SK-N-SH (cell line): ENCODE measurements at places on chromosomes 12 and 14.

DNA sequence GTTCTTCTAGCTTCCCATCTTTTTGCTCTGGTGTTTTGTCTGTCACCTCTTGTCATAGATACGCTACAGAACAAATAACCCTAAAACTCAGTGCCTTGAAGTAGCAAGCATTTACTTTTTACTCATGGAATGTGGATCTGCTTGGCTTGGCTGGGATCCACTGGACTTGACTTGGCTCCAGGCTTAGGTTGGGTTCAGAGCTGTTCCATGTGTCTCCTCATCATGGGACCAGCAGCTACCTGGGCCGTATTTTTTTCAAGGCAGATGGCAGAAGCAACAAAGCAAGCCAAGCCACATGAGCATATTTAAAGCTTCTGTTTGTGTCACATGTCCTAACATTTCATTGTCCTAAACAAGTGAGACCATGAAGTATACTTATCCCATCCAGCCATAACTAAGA is 48.7 kb upstream of the ATF1 start:
- no peak overlapping the region for H3K4me3 ChIP-seq

GRCh38 chr12:128570191-128571065 is 253.3 kb downstream of the SLC15A4 start:
- no peak overlapping the region for H3K27ac ChIP-seq
- DNase-seq: no peak
- H3K4me3 ChIP-seq: no peak overlapping the region
- no peaks in the 10 kb centered on the region for H3K36me3 ChIP-seq
- H3K4me1 ChIP-seq: no peaks in the 10 kb centered on the region

- H3K36me3 ChIP-seq: peaks cover 49% of the 10 kb centered on the region
- no peaks in the 10 kb centered on the region for H3K27me3 ChIP-seq
- no peaks in the 10 kb centered on the region for H3K4me1 ChIP-seq
- DNase-seq: no peak
- no peak overlapping the region for H3K4me3 ChIP-seq
- H3K27ac ChIP-seq: no peak overlapping the region
Observed at GRCh38 chr14:50156111-50156510, 39.7 kb upstream of the VCPKMT start.

GRCh38 chr12:88362439-88362838 is 217.8 kb downstream of the KITLG start:
- peaks cover 8% of the 10 kb centered on the region for H3K4me1 ChIP-seq
- no peak overlapping the region for H3K4me3 ChIP-seq
- H3K27me3 ChIP-seq: no peaks in the 10 kb centered on the region

DNA sequence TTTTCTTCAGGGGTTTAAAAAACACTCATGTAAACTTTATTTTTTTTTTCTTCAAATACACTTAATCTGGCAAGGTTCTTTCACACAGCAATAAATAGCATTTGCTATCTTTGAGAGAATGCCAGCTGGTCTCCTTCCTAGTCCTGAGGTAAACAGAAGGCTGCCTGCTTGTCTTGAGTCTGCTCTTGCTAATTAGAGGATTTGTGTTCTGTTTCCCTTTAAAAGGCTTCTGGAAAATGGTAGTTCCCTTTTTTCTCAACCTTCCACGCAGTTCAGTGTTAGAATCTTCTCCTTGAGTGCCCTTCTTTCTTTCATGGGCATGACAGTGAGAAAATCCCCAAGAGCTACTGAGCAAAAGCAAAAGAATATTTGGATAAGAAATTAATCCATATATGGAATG is 92.3 kb upstream of the DCN start:
- H3K36me3 ChIP-seq: no peaks in the 10 kb centered on the region
- no peaks in the 10 kb centered on the region for H3K4me1 ChIP-seq
- H3K4me3 ChIP-seq: no peak overlapping the region
- H3K27me3 ChIP-seq: no peaks in the 10 kb centered on the region
- H3K27ac ChIP-seq: no peak overlapping the region; the same call in 1 of the 2 replicates
- DNase-seq: no peak

DNA sequence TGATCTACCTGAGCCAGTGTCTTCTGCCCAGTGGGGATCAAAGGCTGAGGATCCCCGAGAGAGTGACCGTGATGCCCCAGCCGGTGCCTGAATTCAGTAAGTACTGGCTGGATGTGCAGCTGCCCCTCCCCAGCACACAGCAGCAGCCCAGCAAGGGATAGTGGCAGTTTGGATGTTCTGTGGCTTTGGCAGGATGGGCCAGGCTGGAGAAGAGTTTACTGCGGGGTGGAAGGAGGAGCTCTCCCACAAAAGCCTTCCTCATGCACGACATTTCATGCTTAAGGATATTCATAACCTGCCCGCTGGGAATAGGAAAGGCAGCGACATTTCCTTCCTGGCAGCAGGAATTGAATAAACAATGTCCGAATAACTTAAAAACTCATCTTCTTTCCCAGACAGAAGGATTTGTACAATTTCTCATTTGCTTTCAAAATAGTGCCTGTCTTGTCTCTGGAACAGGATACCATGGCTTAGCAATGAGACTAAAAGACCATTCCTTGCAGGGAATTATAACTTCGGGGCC is 135.6 kb upstream of the PRMT8 start:
- no peak overlapping the region for H3K27ac ChIP-seq
- H3K4me1 ChIP-seq: no peaks in the 10 kb centered on the region
- no peaks in the 10 kb centered on the region for H3K36me3 ChIP-seq
- DNase-seq: no peak
- no peak overlapping the region for H3K4me3 ChIP-seq

DNA sequence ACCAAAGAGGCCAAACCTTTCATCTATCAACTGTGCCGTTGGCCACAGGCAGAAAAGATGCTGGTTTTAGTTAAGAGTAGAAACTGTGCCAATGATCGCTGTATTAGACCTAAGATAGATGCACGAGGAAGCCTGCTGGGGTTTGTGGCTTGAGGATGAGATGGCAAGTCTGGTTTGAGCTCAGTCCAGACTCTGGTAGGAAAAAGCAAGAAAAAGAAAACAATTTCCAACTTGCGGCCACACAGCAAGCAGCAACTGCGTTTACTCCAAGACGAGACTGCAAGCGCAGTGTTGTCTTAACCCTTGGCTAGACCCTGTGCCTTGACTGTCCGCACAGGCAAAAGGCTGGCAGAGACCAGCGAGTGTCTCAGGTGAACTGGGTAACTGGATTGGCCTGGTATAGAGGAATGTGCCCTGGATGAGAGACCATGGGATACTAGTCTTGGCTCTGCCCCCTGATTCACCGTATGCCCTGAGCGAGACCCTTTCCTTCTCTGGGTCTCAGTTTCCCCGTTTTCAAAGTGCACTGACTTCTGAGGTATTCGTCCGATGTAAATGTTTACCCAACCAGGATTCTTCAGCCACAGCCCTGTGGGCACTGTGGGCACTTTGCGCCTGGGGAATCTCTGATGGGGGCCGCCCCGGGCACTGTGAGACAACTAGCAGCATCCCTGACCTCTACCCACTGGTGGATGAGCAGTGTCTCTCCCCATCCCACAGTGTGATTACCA is 113.4 kb downstream of the DICER1 start:
- H3K4me1 ChIP-seq: peaks cover 8% of the 10 kb centered on the region; the same call in 1 of the 2 replicates
- H3K27ac ChIP-seq: no peak overlapping the region
- H3K36me3 ChIP-seq: no peaks in the 10 kb centered on the region
- no peak overlapping the region for H3K4me3 ChIP-seq
- DNase-seq: no peak
- no peaks in the 10 kb centered on the region; the same call in 1 of the 2 replicates for H3K27me3 ChIP-seq

DNA sequence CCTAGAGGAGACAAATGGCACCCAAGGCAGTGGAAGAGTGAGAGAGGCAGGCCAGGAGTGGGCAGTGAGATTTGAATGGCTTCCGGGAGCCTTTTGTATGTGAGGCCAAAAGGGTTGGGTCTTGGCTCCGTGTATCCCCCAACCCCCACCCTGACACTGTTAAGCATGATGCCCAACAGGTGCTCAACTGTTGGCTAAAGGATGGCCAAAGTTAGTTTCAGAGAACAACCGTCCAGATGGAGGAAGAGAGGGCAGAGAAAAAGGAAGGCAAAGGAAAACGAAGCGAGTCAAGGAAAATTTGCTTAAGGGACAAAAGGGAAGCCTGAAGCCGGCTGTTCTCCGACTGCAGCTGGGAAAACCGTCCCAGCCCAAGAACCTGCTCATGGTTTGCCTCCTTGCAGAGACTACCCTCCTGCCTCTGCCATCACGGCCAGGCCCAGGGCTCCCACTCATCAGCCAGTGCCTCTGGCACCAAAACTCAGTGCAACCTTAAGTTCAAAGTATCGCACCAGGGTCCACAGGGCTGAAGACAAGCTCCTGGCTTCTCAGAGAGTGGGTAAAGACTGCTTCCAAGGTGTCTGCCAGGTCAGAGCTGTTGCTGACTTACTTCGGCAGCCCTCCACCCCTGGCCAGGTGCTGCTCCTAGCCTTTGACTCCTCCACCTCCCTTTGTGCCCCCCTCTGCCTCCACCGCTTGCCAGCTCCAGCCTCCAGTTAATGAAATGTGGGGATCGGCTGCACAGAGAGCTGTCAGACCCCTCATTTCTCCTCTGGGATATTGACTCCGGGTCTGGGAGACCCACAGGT is 4.2 kb upstream of the C1QL4 start:
- H3K4me3 ChIP-seq: no peak overlapping the region
- DNase-seq: no peak
- H3K27me3 ChIP-seq: peaks cover 5% of the 10 kb centered on the region; the same call in 1 of the 2 replicates
- H3K36me3 ChIP-seq: no peaks in the 10 kb centered on the region

GRCh38 chr12:111992464-111992863 is 20.5 kb downstream of the TMEM116 start:
- H3K27me3 ChIP-seq: no peaks in the 10 kb centered on the region
- no peak overlapping the region for H3K27ac ChIP-seq
- no peak overlapping the region for H3K4me3 ChIP-seq

- H3K27ac ChIP-seq: peak overlapping the region; percentile 79
- H3K27me3 ChIP-seq: no peaks in the 10 kb centered on the region
- no peaks in the 10 kb centered on the region for H3K36me3 ChIP-seq
- H3K4me3 ChIP-seq: peak overlapping the region; percentile 79
Observed at GRCh38 chr12:53324113-53324778, 2.8 kb upstream of the AAAS start.

- H3K4me1 ChIP-seq: no peaks in the 10 kb centered on the region
- H3K27ac ChIP-seq: no peak overlapping the region
- DNase-seq: no peak
- no peaks in the 10 kb centered on the region for H3K27me3 ChIP-seq
Observed at GRCh38 chr12:91224401-91224800, 41.8 kb upstream of the DCN start.

- H3K27ac ChIP-seq: no peak overlapping the region
- no peaks in the 10 kb centered on the region for H3K4me1 ChIP-seq
- no peaks in the 10 kb centered on the region for H3K36me3 ChIP-seq
- DNase-seq: no peak
- H3K4me3 ChIP-seq: no peak overlapping the region
- H3K27me3 ChIP-seq: no peaks in the 10 kb centered on the region
Observed at GRCh38 chr14:96987086-96987474, 189.9 kb downstream of the VRK1 start.

GRCh38 chr12:23536293-23536692 is 413.2 kb downstream of the SOX5 start:
- H3K4me3 ChIP-seq: no peak overlapping the region
- H3K4me1 ChIP-seq: peaks cover 4% of the 10 kb centered on the region
- no peaks in the 10 kb centered on the region for H3K27me3 ChIP-seq
- no peak overlapping the region for H3K27ac ChIP-seq
- no peak for DNase-seq

DNA sequence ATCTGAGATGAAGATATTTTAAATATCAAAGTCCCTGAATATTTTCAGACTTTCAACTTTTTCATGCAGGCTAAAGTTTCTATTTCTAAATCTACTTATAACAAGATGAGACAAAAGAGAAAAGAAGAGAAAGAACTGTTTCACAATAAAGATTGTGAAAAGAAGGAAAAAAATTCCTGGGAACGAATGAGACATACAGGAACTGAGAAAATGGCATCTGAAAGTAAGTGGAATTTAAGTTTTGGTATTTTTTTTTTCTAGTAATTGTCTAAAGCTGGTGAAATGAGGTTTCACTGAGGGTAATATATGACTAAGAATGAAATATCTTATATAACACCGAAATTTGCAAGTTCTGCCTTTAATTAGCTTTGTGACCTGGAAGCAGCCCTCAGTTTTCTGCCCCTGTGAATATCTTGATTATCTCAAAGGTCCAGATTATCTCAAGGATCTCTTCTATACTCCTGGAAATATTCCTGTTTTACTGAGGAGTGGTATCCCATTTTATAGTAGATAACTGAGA is 55.7 kb upstream of the PRPF39 start:
- no peaks in the 10 kb centered on the region for H3K36me3 ChIP-seq
- no peaks in the 10 kb centered on the region for H3K4me1 ChIP-seq
- H3K27me3 ChIP-seq: no peaks in the 10 kb centered on the region
- H3K27ac ChIP-seq: no peak overlapping the region
- no peak for DNase-seq
- H3K4me3 ChIP-seq: no peak overlapping the region

GRCh38 chr14:35046048-35046750 is at the start of gene FAM177A1:
Gene FAM177A1, plus strand, starts transcription at chr14:35046272. Its CDS starts 192 bp downstream, at chr14:35046464.
- peak; percentile 98 for DNase-seq
- H3K4me1 ChIP-seq: peaks cover 15% of the 10 kb centered on the region; the same call in 1 of the 2 replicates
- H3K27me3 ChIP-seq: no peaks in the 10 kb centered on the region
- peak within 1 kb of the TSS; percentile 70 for H3K4me3 ChIP-seq
- no peaks in the 10 kb centered on the region for H3K36me3 ChIP-seq

DNA sequence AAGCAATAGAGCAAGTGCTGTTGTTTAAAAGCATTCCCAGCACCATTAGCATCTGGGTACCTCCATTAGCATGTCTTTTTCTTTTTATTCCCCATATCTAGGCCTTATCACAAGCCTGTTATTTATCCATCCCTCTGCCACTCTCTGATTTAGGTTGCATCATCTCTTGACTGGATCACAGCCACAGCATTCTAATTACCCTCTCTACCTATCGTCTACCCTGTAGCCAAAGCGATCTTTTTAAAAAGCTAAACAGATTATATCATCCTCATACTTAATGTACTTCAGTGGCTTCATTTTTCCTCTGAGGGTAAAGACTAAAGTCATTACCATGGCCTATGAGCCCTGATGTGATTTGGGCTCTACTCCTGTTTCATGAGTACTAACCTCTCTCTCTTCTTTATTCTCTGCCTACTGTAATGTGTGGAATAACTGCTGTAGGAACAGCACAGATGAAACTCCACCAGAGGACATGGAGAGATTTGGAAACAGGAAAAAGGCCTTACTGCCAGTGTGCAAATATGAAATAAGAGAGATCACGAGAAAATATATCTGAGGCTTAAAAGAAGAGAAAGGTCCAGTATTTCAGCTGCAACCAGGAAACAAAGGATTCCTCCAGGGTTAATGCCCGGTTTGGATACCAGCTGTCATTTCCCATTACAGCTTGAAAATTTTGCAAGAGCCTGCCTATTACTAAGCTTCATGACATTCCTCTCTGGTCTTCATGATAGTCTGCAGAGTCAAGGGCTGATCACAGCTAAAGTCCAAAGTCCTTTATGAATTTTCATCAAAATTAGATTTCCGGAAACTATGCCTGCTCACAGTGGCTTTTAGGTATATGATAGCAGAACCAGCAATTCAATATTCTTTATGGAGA is 422.5 kb upstream of the PDE3A start:
- H3K4me3 ChIP-seq: no peak overlapping the region; the same call in 1 of the 2 replicates
- peaks cover 22% of the 10 kb centered on the region; the same call in 1 of the 2 replicates for H3K4me1 ChIP-seq
- peak; percentile 76 for DNase-seq
- no peaks in the 10 kb centered on the region for H3K27me3 ChIP-seq
- peak overlapping the region; percentile 94 for H3K27ac ChIP-seq
